GM03348 (cell line): ENCODE measurements at places on chromosomes 11 and 22.

DNA sequence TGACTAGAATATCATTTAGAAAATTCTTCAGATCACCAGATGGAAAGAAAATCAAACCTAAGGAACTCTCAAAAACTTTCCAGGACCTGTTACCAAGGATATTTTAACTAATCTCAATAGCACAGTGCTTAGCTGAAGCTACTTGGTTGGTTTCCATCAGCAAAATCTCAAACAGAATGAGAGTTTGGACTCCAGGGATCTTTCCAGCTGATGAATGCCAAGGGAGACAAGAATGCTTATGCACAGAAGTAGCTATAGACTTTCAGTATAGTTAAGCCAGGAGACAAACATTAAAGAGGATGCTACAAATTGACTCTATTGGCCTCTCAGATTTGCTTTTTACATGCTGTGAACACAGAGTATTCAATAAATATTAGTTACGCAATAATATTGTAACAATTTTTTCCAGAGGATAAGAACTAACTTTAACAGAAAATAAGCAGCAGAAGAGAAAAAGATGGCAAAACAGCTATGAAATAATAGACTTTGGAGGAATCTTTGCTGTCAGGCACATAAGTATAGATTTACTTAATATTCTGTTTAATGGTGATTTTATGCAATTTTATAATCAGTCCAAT is 331.4 kb downstream of the DLG2 start:
- DNase-seq: no peak

GRCh38 chr11:110798201-110798900 is 86.1 kb upstream of the ARHGAP20 start:
- DNase-seq: no peak

DNA sequence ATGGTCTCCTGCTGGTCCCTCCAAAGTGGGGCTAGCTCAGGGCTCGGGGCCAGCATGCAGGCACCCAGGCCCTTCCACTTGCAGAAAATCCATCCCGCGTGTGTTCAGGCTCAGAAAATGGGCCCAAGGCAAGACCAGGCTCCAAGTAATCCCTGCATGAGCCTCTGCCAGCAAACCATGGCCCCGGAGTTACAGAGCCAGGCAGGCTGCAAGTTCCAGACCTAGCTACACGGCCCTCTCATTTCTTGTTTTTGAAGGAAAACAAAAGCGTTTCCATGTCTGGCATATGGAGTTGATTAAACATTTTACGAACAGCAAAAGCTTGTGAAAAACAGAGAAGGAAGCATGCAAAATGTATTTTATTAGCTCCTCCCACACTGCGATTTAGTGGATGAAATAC is 29.7 kb downstream of the KIAA0930 start:
- DNase-seq: peak; percentile 70

DNA sequence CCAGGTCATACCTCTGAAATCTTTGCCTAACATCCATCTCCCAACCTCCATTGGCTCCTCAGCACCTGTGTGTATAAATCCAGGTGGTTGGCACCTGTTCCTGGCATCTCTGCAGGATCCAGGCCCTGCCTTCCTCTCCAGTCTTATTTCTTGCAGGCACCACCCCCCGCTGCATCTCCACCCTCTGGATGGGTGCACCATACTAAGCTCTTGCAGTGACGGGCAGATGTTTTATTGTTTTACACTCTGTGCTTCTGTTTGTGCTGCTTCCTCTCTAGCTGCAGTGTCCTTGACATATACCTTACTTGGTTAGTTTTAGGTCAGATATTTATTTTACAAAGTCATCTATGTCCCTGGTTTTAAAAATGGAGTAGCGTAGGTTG is 102.6 kb downstream of the TBC1D22A start:
- DNase-seq: no peak

GRCh38 chr11:16911186-16911585 is 103.0 kb downstream of the PLEKHA7 start:
- no peak for DNase-seq

- DNase-seq: no peak
These were observed 120.9 kb upstream of the B3GAT1 start for GRCh38 chr11:134532921-134533421.

DNA sequence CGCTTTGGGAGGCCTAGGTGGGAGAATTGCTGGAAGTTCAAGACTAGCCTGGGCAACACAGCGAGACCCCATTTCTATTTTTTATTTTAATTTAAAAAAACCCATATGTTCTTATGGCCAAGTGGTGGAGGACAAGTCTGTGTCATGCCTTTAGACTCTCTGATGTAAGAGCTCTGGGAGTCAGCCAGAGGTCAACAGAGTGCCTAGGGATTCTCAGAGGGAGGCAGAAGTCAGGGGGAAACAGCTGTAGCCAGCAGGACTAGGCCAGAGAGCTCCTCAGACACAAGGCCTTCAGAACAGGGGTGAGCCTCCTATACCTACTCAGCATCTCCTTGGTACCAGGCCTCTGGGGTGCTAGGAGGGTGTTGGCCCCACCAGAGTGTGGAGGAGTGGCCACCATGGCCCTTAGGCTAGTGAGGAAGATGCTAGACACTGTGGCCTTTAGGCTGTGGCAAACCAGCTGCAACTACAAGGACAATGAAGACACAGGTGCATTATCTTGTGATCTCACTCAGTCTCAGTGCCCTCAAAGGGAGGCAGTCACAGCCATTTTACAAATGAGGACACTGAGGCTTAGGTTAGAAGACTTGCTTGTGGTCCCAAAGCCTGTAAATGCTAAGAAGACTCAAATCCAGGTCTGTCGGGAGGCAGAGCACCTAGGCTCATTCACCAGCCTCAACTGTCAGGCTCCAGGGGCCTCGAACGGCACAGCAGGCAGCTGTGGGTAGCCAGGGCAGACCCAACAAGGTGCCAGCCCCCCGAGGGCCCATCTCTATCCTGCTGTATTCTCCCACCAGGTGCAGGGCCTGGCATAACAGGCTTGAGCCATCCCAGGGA is 5.0 kb downstream of the ZP1 start:
- DNase-seq: peak; percentile 49

DNA sequence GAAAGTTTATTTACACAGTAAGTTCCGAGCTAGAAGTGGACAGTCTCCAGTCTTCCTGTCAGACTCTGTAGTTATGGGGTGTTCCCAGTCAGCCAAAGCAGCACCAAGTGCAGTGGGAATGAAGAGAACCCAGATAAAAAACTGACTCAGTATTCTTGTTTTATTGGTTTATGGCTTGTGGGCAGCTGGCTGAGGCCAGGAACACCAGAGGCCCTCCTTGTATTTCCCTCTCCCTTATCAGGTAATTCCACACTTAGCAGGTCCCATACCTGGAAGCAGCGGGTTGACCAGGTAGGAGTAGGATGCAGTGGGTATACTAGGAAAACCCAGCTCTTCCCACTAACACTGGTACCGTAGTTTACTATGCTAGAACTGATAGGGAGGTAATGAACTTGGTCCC is 3.5 kb upstream of the BACE1-AS start:
- no peak for DNase-seq

- DNase-seq: no peak
These were observed 18.5 kb downstream of the CD5 start for GRCh38 chr11:61120706-61121191.

GRCh38 chr22:17866127-17866526 is 91.9 kb upstream of the BID start:
- no peak for DNase-seq
